ENCODE measurements at places on chromosomes 5 and 9.
A peak's percentile ranks its signal among the peaks of the same experiment; 100 is the strongest.

GRCh38 chr5:177093082-177093712 lies 6.5 kb downstream of the FGFR4 start:
- DNase-seq: no peak

DNA sequence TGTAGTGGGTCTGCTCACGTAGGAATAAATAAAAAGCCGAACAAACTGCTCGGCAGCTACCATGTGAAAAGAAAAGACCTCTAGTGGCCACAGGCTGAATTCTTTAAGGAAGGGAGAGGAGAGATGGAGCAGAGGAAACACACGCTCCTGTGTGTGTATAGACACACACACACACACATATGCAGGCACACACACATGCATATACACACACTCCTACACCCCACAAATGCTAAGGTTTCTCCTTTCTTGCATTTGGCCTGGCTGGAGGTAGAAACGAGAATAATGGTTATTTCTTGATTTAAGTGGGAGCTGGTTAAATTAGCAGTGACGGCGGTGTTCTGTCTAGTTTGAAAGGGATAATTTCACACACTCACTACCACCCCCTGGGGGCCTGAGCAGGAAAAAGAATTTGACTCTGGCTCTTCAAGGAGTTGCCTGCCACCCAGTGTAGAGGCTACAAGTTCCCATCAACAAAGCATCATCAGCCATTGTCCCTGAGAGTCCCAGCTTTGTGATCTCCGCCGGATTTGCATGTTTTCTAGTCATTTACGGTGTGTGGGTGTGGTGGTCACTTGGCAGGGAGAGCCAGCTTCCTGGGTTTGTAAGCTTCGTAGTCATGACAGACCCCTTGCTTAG lies at the start of gene INSYN2B:
Gene INSYN2B, minus strand, starts transcription at position 78 of the 636 bp plus-strand sequence. CDS start 96,597 bp downstream, outside the sequence.
- peak; percentile 91 for DNase-seq

- DNase-seq: no peak
Measured at GRCh38 chr9:112361601-112362000, 18.3 kb upstream of the HSDL2 start.

GRCh38 chr9:70060883-70061507 lies 17.3 kb downstream of the MAMDC2 start:
- DNase-seq: no peak

DNA sequence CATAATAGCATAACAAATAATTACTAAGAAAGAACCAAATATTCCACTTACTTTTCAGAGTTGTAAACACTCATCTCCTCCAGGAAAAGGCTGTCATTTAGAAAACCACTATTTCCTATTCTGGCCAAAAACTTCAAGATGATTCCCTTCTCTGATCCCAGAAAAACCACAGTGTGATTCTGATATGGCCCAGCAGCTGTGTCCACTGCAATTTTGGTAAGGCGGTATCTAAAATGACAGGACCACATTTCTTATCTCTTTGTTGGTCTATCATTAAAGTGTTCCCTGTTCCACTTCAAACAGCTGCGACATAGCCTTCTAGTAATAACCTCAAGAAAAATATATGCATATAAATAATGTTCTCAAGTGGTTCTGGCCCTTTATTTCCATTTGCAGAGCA lies 96.1 kb downstream of the SEMA6A start:
- no peak for DNase-seq

- no peak for DNase-seq
Measured at GRCh38 chr9:124913378-124913777, 27.5 kb downstream of the GOLGA1 start.
